ENCODE measurements at places on chromosomes 6 and 20.
A peak's percentile ranks its signal among the peaks of the same experiment; 100 is the strongest.

- H3K27ac ChIP-seq: no peak overlapping the region
- no peaks in the 10 kb centered on the region for H3K27me3 ChIP-seq
- H3K4me1 ChIP-seq: no peaks in the 10 kb centered on the region
- no peak overlapping the region for H3K4me3 ChIP-seq
Observed at GRCh38 chr6:84392261-84392660, 164.8 kb upstream of the CEP162 start.

- H3K27ac ChIP-seq: no peak overlapping the region
- H3K36me3 ChIP-seq: no peaks in the 10 kb centered on the region
- no peak overlapping the region for H3K4me3 ChIP-seq
- H3K4me1 ChIP-seq: no peaks in the 10 kb centered on the region
- DNase-seq: no peak
Observed at GRCh38 chr20:34222208-34222607, 19.0 kb upstream of the ASIP start.

DNA sequence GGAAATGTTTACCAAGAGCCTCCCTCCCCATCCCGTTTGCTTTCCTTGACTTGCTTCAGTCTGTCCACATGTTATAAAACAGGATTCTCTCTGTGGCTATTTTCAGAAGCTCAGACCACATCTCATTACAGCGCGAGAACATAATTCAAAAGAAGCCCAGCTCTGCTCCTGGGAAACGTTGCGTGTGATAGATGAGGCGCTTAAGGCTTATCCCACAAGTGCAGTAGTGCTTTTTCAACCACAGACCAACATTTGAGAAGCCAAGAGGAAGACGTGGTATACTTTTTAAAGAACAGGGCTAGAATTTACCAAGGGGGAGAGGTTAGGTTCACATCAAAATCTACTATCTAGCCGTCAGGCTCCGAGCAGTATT, 239.5 kb downstream of the SLC24A3 start:
- H3K4me1 ChIP-seq: no peaks in the 10 kb centered on the region
- peaks cover 4% of the 10 kb centered on the region for H3K27me3 ChIP-seq
- no peaks in the 10 kb centered on the region for H3K36me3 ChIP-seq
- H3K4me3 ChIP-seq: no peak overlapping the region
- DNase-seq: no peak
- no peak overlapping the region for H3K27ac ChIP-seq

GRCh38 chr20:38856570-38856969, 51.1 kb downstream of the PPP1R16B start:
- H3K4me1 ChIP-seq: no peaks in the 10 kb centered on the region
- H3K4me3 ChIP-seq: no peak overlapping the region

DNA sequence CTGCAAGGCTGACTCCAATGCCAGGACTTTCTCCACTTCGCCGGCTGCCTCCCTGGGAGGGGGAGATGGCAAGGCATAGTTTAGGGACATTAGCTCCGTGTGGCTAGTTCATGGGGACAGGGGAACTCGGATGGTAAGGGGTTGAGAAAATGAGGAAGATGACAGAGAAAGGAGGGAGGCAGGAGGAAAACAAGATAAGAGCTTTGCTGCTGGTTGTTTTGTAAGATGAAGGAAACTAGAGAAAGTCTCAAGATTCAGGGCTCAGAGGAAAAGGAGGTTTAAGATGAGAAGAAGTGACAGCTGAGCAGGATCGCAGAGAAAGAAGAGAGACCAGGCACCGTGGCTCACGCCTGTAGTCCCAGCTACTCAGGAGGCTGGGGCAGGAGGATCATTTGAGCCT, 180.9 kb upstream of the RREB1 start:
- H3K36me3 ChIP-seq: no peaks in the 10 kb centered on the region
- no peaks in the 10 kb centered on the region for H3K27me3 ChIP-seq
- H3K4me1 ChIP-seq: peaks cover 4% of the 10 kb centered on the region
- no peak overlapping the region for H3K4me3 ChIP-seq
- H3K27ac ChIP-seq: no peak overlapping the region
- no peak for DNase-seq

GRCh38 chr20:37081717-37082289, 14.0 kb downstream of the RBL1 start:
- no peaks in the 10 kb centered on the region for H3K36me3 ChIP-seq
- no peak for DNase-seq
- H3K27ac ChIP-seq: no peak overlapping the region
- H3K4me3 ChIP-seq: no peak overlapping the region
- no peaks in the 10 kb centered on the region for H3K4me1 ChIP-seq

GRCh38 chr6:148288541-148288940, 54.1 kb upstream of the SASH1 start:
- no peak overlapping the region for H3K27ac ChIP-seq
- no peaks in the 10 kb centered on the region for H3K27me3 ChIP-seq
- H3K4me3 ChIP-seq: no peak overlapping the region
- no peaks in the 10 kb centered on the region for H3K4me1 ChIP-seq

DNA sequence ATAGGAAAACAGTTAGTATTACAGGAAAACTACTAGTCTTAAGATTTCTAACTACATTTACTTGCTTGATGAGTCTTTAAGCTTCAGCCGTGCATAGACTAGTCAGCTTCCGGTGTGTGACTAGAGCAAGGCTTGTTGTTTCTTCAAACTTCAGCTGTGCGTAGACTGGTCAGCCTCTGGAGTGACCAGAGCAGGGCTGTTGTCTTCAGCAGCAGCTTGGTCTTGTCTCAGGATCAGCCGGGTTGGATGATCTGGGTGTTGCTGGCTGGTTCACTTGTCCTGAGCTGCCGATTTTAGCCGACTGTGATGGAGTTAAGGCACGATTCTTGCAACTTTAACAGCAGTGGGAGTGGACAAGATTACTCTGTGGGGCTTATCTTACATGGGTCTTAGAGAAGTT, 44.7 kb downstream of the HLA-C start:
- H3K27ac ChIP-seq: no peak overlapping the region
- H3K4me3 ChIP-seq: no peak overlapping the region
- no peaks in the 10 kb centered on the region for H3K36me3 ChIP-seq
- no peaks in the 10 kb centered on the region for H3K4me1 ChIP-seq
- DNase-seq: no peak

- H3K27me3 ChIP-seq: no peaks in the 10 kb centered on the region
- H3K4me1 ChIP-seq: no peaks in the 10 kb centered on the region
Observed at GRCh38 chr6:63346217-63346835, 26.5 kb upstream of the LGSN start.

DNA sequence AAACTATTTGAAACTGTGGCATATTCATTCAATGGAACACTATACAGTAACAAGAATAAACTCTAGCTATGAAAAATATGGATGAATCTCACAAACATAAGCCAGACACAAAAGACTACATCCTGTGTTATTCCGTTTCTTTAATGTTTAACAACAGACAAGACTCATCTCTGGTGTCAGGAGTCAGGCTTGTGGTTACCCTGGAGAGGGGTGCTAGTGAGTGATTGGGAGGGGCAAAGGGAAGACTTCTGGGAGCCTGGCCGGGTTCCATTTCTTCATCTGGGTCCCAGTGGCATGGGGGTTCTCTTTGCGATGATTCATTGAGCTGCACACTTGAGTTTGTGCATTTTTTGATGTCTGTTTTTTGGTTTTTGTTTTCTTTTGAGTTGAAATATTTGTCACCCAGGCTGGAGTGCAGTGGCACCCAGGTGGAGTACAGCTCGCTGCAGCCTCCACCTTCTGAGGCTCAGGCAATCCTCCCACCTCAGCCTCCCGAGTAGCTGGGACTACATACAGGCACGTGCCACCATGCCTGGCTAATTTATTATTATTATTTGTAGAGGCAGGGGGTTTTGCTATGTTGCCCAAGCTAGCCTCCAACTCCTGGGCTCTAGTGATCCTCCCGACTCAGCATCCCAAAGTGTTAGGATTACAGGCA, 21.2 kb upstream of the TTPAL start:
- no peaks in the 10 kb centered on the region for H3K36me3 ChIP-seq
- no peaks in the 10 kb centered on the region for H3K27me3 ChIP-seq
- no peak overlapping the region for H3K4me3 ChIP-seq

DNA sequence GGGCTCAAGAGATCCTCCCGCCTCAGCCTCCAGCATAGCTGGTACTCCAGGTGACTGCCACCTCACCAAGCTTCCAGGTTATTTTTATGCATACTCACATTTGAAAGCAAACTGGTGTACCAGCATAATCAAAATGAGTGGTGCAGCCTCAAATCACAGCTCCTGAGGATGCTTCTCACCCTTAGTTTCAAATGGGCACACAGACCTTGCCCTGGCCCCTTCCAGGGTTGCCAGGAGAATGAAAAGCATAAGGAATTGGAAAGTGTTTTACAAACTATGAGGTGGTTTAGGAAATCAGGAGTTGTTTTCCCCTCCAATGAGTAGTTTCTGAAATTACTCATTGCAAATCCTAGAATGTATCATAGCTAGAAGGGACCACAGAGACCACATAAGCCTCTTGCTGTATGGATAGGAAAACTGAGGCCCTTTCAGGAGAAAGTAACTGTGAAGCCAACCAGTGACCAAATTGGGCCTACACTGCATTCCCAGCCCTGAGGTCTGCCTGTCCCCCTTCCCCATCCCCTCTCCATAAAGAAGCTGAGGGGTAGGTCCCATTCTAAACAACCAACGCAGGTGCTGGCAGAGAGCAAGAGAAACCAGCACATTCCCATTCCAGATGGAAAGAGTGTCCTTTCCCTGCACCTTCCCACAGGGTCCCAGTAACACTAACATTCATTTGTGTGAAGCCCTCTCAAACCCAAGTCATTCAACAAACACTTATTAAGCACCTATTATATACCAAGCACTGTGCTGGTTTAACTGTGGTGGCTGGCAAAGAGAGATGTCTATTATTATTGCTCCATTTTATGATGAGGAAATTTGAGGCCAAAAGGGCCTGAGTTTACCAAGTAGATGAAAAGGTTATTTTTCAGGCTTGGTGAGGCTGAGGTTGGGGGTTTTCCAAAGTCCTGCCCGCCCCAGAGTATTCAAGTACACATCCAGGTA, 2.1 kb upstream of the E2F1 start:
- no peak overlapping the region for H3K27ac ChIP-seq
- DNase-seq: no peak
- H3K27me3 ChIP-seq: no peaks in the 10 kb centered on the region
- no peak overlapping the region for H3K4me3 ChIP-seq

- no peak for DNase-seq
- peaks cover 34% of the 10 kb centered on the region for H3K4me1 ChIP-seq
- H3K4me3 ChIP-seq: peak overlapping the region; percentile 65
- no peaks in the 10 kb centered on the region for H3K27me3 ChIP-seq
Observed at GRCh38 chr6:82246802-82247504, 591 bp downstream of the IBTK start.

DNA sequence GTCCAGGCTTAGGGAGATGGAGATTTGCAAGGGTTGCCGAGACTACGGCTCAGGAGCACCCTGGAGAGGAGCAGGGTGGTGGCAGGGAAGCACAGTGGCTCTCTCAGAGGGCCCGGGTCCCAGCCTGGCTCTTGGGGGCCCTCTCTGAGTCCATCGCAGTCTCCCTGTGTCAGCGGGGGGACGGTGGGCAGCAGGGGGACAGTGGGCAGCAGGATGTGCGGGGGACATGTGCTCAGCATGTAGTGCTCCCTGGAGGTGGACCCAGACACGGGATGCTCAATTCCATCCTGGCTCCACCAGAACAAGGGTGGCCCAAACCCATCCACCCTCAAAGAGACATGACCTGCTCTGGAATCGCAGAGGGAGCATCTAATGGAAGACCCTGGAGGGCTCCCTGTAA, 43.0 kb upstream of the ZBP1 start:
- H3K4me1 ChIP-seq: no peaks in the 10 kb centered on the region
- no peak overlapping the region for H3K27ac ChIP-seq

- no peak for DNase-seq
Observed at GRCh38 chr6:151069641-151070040, 170.1 kb upstream of the AKAP12 start.

GRCh38 chr6:3013486-3013885, 13.8 kb downstream of the NQO2 start:
- H3K36me3 ChIP-seq: peaks cover 3% of the 10 kb centered on the region
- H3K4me3 ChIP-seq: no peak overlapping the region
- H3K27me3 ChIP-seq: no peaks in the 10 kb centered on the region
- H3K27ac ChIP-seq: no peak overlapping the region

DNA sequence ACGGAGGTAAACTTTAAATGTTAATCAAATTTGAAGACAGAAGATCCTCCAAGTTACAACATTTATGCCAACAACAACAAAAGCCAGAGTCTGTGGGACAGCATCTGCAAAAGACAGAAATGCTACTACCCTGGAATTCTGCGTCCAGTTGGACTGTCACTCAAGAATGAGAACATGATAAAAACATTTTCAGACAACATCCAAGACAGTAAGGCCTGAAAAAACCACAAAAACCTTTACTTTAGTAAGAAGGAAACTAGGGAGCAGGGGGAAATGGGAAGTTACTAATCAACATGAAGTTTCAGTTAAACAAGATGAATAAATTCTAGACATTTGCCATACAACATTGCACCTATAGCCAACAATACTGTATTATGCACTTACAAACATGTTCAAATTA, 77.6 kb downstream of the MLIP start:
- H3K4me3 ChIP-seq: no peak overlapping the region
- H3K27me3 ChIP-seq: no peaks in the 10 kb centered on the region
- no peak overlapping the region for H3K27ac ChIP-seq
- no peaks in the 10 kb centered on the region for H3K36me3 ChIP-seq
- no peaks in the 10 kb centered on the region for H3K4me1 ChIP-seq

GRCh38 chr6:119035459-119035858, 43.0 kb downstream of the FAM184A start:
- H3K27me3 ChIP-seq: no peaks in the 10 kb centered on the region
- DNase-seq: no peak
- H3K36me3 ChIP-seq: no peaks in the 10 kb centered on the region
- H3K4me3 ChIP-seq: no peak overlapping the region

DNA sequence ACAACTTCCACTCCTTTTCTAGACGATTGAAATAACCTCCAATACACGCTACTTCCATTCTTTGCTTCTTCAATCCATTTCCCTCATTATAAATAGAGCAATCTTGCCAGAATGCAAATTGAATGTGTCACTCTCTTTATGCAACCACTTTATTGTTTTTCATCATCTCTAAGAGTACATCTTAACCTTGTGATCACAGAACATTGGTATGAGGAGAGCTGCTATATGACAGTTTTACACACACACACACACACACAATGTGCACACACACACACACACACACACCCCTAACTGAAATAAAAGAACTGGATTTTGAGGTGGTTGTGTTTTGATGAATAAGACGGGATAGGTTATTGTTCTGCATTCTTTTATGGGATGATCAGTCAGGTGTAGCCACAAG, 187.0 kb downstream of the HDGFL1 start:
- no peaks in the 10 kb centered on the region for H3K36me3 ChIP-seq
- H3K4me3 ChIP-seq: no peak overlapping the region
- no peak for DNase-seq
- no peak overlapping the region for H3K27ac ChIP-seq

GRCh38 chr6:36649086-36649485, 29.4 kb upstream of the CDKN1A start:
- H3K27me3 ChIP-seq: no peaks in the 10 kb centered on the region
- H3K27ac ChIP-seq: no peak overlapping the region
- no peak for DNase-seq
- H3K36me3 ChIP-seq: no peaks in the 10 kb centered on the region
- no peaks in the 10 kb centered on the region for H3K4me1 ChIP-seq

- no peaks in the 10 kb centered on the region for H3K4me1 ChIP-seq
- H3K27ac ChIP-seq: no peak overlapping the region
- no peaks in the 10 kb centered on the region for H3K36me3 ChIP-seq
Observed at GRCh38 chr20:48478370-48478769, 349.4 kb downstream of the PREX1 start.
